ENCODE measurements at places on chromosomes 3 and 15. TPM values are rescaled to one million over a fixed set of nuclear protein-coding genes. Genes with fewer than 3 reads are reported as not detected.
A peak's percentile ranks its signal among the peaks of the same experiment; 100 is the strongest.

- no peak for DNase-seq
Measured at GRCh38 chr3:161552984-161553560, 56.5 kb downstream of the OTOL1 start.

GRCh38 chr3:43894176-43895049 is 203.7 kb downstream of the ABHD5 start:
- DNase-seq: peak; percentile 81

GRCh38 chr15:89058876-89059405 is 29.3 kb upstream of the ABHD2 start:
- DNase-seq: no peak

GRCh38 chr3:76024640-76025039 is 239.3 kb upstream of the ZNF717 start:
- peak; percentile 68 for DNase-seq

DNA sequence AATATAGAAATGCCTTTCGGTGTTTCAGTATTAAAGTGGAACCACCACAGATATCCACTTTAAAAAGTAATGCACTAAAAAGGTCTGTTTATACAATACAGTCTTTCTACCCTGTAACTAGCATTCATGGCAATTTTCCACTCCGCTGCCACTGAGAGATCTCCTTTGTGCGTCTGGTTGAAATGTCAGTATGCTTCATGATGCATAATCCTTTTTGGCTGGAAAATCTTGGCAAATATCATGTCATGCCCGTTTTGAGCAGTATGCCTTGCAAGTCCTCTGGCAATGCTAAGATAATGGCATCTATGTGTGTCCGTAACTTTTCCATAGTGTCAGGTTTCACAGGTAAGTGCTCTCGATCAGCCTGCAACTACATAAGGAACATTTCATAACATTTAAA is 30.8 kb upstream of the ARF4 start:
- no peak for DNase-seq

DNA sequence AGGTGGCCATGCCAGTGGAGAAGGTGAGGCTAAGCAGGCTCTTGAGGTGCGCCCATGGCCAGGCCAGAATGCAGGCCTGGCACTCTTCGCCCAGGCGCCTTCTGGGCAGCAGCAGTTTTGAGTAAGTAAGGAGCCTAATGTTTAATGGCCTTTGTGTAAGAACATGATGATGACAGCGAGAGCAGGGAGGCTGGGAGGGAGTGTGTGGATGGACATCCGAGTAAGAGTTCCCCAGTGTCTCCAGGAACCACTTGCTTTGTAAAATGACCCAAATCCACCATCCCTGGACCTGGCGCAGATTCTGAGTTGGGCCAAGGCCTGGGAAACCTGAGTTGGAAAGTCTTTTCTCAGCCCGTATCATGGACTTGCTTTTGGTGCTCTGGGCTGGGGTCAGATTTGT is 24.1 kb downstream of the KLF13 start:
- no peak for DNase-seq

DNA sequence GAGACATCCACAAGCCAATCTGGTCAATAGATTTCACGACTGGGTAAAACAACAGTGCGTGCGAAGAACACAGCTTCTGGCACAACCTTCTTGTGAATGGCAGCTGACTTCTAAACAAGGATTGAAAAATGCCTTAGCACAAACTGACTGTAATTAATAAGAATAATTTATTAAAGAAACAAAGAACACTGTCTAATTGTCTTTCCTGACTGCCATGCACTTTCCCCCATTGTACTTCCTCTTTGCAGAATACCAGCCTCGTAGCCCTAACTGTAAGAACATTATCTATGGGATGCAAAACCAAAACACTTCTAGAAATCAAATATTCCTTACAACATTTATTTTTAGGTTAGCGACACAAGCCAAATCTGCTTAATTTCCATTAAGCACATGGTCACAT is 6.5 kb downstream of the FOXP1 start:
- DNase-seq: no peak

DNA sequence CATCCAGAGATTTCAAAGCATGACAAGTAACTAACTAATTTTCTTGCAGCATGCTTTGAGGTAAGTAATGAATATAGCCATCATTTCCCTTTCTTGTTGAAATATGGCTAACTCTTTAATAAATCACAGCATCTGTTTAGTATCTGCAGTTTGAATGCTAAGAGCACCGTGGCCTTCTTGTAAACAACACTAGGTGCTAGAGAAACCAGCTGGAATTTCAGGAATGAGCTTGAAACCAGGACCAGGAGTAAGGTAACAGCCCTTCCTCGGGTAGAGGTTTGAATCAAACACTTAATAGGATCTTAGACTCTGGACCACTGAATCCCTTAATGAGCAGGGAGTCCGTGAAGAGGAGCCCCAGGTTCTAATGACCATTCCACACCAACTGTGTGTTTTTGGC is 13.6 kb downstream of the CALML4 start:
- no peak for DNase-seq

GRCh38 chr3:156664011-156664830 is 10.2 kb upstream of the TIPARP start:
- no peak for DNase-seq

DNA sequence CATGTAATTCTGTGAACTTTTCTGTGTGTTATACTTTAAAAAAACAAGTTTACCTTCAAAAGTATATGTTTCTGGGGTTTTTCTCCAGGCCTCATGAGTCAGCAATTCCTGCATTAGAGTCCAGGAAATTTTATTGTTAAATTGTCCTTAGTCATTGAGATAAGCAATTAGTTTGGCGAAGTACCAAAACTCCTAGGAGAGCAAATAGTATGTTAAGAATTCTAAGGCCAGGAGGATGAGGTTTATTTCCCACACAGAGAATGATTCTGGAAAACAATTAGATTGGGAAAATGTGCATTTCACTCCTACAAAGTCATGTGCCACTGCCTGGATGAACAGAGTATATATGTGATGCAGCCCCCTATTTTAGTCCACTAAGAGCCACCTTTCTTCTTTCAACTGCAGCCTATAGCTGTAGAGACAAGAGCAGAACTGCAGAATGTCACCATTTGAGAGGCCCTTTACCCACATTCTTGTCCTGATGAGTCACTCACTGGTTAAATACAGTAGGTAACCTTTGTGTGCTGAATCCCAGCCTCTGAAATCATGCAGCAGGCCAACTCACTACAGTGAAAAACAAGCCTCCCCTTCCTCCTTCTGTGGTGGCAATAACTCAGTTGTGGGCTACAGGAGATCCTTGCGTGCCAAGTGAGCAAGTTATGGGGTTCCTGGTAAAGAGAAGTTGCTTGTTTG is 452.8 kb upstream of the THBS1 start:
- peak; percentile 99 for DNase-seq

GRCh38 chr3:101962055-101962454 is 112.7 kb downstream of the NFKBIZ start:
- peak; percentile 18 for DNase-seq

GRCh38 chr3:174219738-174220137 is 639.4 kb upstream of the NAALADL2 start:
- DNase-seq: no peak

- no peak for DNase-seq
Measured at GRCh38 chr3:108510496-108510895, at the start of gene MYH15. Gene MYH15, minus strand, starts transcription at chr3:108510596. Its CDS starts 66 bp downstream, at chr3:108510530.

DNA sequence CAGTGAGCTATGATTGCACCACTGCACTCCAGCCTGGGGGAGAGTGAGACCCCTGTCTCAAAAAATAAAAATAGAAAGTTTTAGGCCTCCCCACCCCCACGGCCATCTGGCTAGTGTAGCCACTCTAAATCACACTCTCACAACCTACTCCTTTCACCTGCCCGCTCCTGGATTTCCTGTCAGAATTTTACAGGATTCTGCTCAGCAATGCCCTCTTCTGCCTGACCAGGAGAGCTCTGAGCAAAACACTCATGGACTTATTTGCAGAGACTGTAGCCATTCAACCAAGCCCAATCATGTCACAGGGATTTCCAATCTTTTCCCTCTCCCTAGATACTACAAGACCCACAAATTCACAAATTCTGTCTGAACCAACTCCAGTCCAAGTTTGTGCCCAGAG is 242.6 kb upstream of the TPRG1 start:
- peak; percentile 16 for DNase-seq

DNA sequence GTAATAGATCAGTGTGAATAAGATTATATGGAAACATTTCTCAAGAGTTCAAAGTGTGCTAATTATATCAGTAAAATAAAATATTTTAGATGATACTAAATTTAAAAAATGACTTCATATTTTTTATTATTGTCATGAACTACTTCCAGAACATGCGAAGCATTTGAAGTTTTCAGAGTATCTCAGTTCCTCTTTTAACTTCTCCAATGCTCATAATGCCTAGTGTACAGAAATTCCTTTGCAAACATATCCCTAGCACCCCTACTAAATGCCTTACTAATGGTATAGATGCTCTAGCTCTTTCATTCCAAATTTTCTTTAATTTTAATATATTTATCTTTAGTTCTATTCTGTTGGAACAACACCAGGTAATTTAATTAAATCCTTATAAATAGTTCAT is 580.4 kb downstream of the CADM2 start:
- DNase-seq: no peak

DNA sequence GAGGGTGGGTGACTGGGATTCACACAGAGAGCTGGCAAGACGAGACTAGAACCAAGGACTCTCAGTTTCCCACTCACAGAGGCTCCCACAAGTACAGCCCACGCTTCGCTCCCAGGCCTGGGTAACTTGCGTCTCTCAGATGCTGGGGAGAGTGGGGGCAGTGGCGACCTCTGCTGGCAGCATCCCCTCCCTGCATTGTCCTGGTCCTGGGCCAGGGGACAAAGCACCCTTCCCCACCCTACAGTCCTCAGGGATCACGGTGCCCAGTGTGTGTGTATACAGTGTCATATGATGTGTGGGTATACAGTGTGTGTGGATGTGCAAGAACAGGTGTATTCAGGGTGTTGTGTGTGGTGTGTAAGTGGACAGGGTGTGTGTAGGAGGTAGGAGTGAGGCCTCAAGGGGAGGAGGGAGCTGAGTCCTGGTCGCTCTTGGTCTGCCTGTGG is 12.8 kb downstream of the VILL start:
- DNase-seq: peak; percentile 28

GRCh38 chr3:126873416-126873815 is 109.5 kb upstream of the PLXNA1 start:
- DNase-seq: no peak

DNA sequence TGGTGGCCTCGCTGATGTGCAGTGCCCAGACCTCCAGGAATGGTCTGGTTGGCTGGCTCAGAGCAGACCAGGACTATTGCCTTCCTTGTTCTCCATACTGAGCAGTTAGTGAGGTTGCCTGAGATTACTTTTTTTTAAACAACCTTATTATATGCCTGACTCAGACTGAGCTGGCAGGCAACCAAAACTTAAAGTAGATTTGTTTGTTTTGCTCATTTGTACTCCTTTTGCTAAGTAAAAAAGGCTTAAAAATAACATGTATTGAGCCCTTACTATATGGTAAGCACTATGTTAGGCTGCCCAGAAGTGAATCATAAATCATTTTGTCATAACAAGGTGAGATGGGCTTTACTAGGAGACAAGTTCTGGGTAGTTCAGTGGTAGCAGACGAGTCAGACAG is 92.4 kb downstream of the GHSR start:
- peak; percentile 93 for DNase-seq

GRCh38 chr3:148971401-148972163 is 19.8 kb upstream of the GYG1 start:
- DNase-seq: peak; percentile 87

GRCh38 chr15:29309139-29309538 is 39.5 kb upstream of the NSMCE3 start:
- no peak for DNase-seq

- no peak for DNase-seq
Measured at GRCh38 chr15:70584441-70584837, 178.9 kb downstream of the UACA start.

GRCh38 chr15:89112341-89112971 is 24.2 kb downstream of the ABHD2 start:
- peak; percentile 49 for DNase-seq

DNA sequence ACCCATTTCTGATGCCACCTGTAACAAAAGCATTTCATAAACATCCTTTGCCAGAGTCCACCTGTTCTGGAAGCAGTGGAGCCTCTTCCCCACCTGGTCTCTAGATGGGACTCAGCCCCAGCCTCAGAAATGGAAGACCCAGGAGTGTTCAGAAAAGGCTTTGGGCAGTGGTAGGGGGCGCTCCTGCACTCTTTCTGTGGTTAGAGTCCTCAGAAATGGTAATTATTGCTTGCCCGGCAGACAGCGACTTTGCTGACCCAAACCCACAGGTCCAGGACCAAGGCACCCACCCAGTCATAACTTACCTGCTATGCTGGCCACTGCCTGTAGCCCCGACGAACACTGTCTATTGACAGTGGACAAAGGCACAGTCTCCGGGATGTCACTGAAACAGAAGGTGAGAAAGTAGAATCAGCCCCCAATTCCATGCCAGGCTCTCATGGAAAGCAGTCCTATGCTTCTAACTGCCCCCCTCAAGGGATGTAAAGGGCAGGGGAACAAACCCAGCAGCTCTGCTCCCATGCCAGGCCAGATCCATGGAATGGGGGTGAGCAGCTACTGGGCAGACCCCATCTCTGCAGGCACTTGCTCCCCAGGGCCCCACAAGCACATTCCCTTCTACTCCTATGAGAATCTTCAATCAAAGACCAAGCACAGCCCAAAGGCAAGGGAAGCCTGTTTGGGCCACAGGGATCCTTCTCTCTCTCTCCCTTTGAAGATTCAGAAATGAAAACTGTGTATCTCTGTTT is 5.1 kb downstream of the ACAA1 start:
- DNase-seq: peak; percentile 60

DNA sequence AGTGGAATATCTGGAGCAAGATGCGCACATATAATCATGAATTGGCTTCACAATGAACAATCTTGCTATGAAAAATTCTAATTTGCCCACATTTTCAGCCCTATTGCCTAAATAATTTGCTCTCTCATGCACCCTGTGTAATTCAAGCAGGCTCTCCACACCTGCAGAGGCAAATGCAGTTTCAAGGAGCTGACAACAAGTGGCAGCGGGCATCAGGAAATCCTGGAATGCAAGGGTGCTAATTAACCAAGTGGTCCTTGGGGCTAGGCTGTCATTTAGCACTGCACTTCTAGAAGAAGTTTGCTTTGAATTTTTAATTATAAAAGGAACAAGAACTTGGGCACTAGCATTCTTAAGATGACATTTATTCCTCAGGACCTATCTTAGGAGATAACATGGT is 56.3 kb upstream of the ICE2 start:
- DNase-seq: no peak

- DNase-seq: peak; percentile 58
Measured at GRCh38 chr15:40047415-40048210, 8.6 kb upstream of the SRP14 start.

- DNase-seq: peak; percentile 59
Measured at GRCh38 chr3:177610686-177611633, 413.7 kb upstream of the TBL1XR1 start.

The USP4 gene
- 28.7 TPM for total RNA-seq

The MITF gene
- 34.3 TPM for total RNA-seq

The ISL2 gene
- total RNA-seq: 0.26 TPM

The ADCY5 gene
- 0.51 TPM for total RNA-seq

The SLC28A2 gene
- total RNA-seq: not detected

The PTPRG gene
- total RNA-seq: 64.5 TPM

The SERINC4 gene
- under 0.01 TPM for total RNA-seq

The TNIK gene
- total RNA-seq: 39.3 TPM

The CCDC54 gene
- not detected for total RNA-seq

The CPLX3 gene
- not detected for total RNA-seq

The ADAMTSL3 gene
- total RNA-seq: 0.26 TPM

The RHOV gene
- not detected for total RNA-seq

The SPINT1 gene
- under 0.01 TPM for total RNA-seq

The STRA6 gene
- total RNA-seq: 0.17 TPM

The CNTN3 gene
- total RNA-seq: 8.3 TPM

Measured in fibroblast of lung (primary cell).